ENCODE measurements at places on chromosomes 2 and 18.

DNA sequence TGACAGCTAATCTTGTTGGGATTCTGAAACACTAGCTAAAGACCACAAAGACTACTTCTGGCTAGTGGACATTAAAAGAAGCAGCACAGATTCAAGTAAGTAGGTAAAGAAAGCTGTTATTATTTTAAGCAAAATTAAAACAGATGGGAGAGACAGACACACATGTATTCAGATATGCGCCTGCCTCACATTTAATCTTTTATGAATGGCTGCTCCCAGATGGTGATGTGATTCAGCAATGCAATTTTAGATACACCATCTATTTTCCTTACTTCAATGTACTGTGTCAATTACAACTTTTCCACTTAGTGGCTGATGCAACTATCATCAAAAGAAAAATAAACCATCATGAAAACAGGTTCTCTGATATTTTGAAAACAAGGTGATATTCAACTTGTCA lies 133.0 kb upstream of the PGAP1 start:
- no peak for DNase-seq

GRCh38 chr18:79523206-79523735 lies 127.5 kb downstream of the NFATC1 start:
- DNase-seq, result no peak

DNA sequence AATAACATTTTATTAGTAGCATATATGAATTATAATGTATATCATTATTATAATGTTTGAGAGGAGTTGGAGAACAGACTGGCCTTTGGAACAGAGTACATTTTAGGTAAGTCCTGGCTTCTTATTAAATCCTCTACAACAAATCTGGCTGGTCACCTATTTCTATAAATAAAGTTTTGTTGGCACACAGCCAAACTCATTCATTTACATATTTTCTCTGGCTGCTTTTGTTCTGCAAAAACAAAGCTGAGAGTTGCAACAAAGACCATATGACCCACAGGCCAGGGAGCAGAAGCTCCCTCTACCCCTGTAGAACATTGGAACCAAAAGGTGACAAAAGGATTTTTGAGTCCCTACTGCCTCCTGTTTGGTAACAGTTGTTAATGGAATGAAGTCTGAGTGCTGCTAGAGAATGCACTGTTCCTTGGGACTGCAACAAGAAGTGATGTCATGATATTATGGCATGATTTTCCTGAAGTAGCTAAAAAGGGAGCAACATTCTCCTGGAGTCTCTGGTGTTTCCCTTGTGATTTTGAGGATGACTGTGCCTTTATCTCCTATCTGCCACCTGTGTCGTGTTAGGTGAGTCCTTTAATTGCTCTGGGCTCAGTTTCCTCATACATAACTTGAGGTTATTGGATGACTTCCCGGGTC lies 22.0 kb upstream of the SP9 start:
- DNase-seq, result no peak

DNA sequence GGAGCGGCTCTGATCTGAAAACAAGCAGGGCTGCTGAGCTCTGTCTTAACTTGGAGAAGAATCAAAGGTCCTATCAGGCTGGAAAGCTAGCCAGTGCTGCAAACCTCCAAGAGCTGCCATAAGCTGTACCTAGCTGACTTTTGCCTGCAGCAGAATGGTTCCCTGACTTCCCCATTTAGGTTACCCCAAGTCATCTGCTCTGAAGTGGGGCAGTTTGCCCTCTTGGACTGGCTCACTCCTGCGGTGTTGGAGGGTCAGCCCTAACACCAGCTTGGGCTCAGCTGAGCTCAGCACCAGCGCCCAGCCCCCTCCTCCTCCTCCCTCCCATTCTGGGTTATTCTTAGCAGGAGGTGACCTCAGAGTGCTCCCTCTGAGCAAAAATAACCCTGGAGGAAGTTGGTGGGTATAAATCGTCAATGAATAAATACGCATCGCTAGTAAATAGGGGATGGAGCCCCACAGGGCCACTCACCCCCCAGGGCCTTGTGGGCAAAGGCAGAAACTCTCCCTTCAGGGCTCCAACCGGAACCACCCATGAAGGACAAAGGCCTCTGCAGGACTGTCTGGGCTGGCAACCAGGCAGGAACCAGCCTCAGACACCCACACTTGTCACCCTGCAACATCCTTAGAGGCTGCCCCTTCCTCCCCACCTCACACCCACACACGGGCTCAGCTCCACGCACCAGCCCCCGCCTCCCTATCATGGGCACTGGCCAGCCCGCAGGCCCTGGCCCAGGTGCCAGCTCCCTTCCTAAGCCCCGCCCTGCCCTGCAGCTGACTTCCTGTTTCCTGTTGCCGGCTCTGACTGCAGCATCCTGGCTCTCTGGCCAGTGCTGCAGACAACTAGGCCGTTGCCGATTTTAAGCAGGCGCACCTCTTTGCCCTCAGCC lies 46.9 kb downstream of the DNMT3A start:
- DNase-seq, result no peak

GRCh38 chr2:97750017-97750416 lies 36.6 kb downstream of the ZAP70 start:
- DNase-seq, result no peak

- peak; percentile 54 for DNase-seq
These were observed 223.8 kb downstream of the FBXO15 start for GRCh38 chr18:73923866-73924265.

DNA sequence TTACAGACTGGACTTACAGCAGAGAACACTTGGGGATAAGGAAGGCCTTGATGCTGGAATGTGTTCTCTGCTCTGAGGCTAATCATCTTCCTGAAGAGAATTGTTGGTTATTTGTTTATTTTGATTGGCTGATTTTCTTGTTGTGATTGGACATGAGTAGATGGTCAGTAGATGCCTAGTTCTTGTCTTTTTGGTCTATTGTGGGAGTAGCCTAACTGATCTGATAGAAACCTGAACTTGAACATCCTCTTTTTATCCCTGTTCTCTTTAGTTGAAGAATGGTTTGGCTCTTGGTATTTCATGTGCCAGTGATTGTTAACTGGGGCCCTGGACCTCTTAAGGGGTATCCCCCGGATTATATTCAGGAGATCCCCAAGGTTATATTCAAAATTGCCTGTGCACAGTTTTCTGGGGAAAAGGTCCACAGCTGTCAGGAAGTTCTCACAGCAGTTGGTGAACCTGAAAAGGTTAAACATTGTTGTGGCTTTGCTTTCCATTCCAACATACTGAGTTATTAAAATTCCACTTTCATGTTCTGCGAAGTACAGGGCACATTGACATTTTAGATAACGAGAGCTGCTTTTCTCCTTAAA lies 13.6 kb downstream of the TWSG1 start:
- DNase-seq, result no peak

GRCh38 chr2:38875227-38875575 lies 533 bp downstream of the DHX57 start:
- DNase-seq, result no peak

DNA sequence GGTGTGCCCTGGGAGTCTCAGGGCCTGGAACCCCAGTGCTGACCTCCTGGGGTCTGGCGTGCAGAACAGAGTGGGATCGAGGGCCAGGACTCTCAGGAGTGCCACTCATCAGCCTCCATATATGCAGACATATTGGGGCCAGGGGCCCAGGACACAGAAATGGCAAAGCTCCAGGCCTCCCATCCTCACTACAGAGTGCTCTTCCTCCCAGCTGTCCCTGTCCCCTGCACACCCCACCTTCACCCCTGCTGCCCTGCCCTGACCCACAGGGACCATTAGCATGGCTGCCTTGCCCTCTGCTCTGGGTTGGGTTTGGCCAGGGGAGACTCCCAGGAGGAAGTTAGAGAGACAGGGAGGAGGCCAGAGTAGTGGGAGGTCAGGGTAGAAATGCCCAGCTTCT lies 2.8 kb downstream of the TEX51 start:
- no peak for DNase-seq

DNA sequence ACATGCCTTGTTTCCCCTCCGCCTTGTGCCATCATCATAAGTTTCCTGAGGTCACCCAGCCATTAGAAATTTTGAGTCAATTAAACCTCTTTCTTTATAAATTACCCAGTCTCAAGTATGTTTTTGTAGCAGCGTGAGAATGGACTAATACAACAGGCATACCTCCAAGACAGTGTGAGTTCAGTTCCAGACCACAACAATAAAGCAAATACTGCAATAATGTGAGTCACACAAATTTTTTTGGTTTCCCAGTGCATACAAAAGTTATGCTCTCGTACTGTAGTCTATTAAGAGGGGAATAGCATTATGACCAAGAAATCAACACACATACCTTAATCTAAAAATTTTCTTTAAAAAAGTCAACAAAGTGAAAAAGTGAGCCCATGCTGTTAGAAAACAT lies 217.2 kb downstream of the NR4A2 start:
- DNase-seq, result no peak

- no peak for DNase-seq
These were observed 469.3 kb upstream of the MEX3C start for GRCh38 chr18:51666763-51667191.

- DNase-seq, result no peak
These were observed 51.0 kb downstream of the CPO start for GRCh38 chr2:206990360-206990759.

- no peak for DNase-seq
These were observed 136.9 kb downstream of the SLC4A10 start for GRCh38 chr2:161761160-161761559.

DNA sequence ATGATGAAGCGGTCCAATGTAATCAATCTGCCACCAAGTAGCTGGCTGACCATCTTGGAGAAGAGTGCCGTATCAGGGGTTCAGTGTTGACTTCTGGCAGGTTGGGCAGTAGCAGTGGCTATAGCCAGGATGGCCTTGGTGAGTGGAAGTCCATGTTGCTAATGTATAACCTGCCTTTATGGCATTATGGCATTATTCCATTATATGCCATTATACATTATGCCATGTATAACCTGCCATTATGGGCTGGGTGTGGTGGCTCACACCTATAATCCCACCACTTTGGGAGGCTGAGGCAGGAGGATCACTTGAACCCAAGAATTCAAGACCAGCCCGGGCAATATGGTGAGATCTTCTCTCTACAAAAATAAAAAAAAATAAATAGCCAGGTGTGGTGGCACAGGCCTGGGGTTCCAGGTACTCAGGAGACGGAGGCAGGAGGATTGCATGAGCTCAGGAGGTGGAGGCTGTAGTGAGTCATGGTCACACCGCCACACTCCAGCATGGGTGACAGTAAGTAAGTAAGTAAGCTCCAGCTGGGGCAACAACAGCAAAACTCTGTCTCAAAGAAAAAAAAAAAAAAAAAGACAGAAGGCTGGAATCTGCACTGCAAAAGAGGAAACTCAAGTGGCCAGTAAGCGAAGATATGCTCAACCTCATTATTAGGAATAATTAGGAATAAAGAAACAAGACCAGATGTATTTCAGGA lies 24.4 kb upstream of the EMILIN2 start:
- no peak for DNase-seq

- no peak for DNase-seq
These were observed 232.9 kb downstream of the GULP1 start for GRCh38 chr2:188524519-188525113.

- DNase-seq, result no peak
These were observed 111.4 kb downstream of the DCDC2C start for GRCh38 chr2:3814706-3815245.

GRCh38 chr18:36181898-36182506 lies 5.3 kb upstream of the MOCOS start:
- no peak for DNase-seq

GRCh38 chr18:75211002-75211621 lies 515 bp downstream of the TSHZ1 start:
- no peak for DNase-seq

DNA sequence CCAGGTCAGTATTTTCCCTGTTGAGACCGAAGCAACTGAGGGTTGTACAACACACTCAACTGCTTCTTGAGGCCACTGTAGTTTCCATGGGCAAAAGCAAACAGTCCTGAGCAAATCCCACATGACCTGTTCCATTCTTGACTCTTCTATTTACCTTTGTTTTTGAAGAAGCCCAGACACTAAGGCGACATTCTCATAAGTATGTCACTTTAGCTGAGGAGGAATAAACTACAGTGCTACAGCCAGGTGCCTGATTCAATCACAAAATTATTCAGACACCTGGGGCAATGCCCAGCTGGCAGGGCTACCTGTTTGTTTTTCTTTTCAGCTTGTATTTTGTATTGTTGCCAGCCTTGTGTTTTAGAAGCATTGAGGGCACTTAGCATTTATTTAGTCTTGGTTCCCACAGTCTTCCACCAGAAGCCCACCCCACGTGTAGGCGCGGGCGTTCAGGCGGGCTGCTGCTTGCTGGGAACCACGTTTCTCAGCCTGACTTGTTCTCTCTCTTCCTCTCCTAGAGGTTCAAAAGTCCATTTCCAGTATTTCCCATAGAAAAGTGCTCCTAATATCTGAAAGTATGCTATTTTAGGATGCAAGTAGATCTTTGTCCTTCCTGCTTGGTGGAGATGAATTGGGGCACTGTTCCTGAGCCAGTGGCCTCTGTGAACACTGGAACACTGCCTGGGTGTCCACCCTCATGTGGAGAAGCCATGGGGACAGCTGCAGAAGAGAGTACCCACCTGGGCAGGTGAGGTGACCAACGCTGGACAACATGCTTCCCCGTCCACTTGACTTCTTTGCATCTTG lies 99.0 kb upstream of the COPS8 start:
- DNase-seq, result no peak

DNA sequence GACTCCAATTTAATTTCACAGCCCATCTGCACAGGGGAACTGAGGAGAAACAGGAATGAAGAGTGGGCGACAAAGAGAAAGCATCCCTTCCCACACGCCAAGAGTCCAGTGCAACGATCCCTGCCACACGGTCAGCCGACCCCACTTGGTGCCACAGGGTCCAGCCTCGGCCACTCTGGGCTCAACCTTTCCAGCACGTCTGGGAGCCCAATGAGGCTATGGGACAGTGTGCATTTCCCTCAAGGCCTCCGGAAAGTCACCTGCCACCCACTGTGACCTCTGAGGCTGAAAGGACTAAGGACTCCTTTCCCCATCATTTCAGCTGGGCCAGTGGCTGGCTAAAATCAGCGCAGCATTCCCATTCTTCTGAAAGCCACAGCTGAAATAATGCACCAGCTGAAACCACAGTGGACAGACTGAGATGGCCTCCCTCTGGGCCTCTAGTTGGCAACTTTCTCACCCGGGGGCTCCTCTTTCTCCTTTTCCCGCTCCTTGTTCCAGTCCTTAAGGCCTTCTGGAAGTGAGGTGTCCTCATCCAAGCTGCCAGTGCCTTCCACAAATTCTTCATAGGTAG lies 21.2 kb downstream of the TUBB6 start:
- no peak for DNase-seq

GRCh38 chr2:95234286-95234785 lies 27.0 kb downstream of the ZNF892 start:
- no peak for DNase-seq

- DNase-seq, result no peak
These were observed 199.4 kb downstream of the IRS1 start for GRCh38 chr2:226600184-226600583.

- DNase-seq, result no peak
These were observed 357.6 kb upstream of the KLHL29 start for GRCh38 chr2:23027396-23027795.

DNA sequence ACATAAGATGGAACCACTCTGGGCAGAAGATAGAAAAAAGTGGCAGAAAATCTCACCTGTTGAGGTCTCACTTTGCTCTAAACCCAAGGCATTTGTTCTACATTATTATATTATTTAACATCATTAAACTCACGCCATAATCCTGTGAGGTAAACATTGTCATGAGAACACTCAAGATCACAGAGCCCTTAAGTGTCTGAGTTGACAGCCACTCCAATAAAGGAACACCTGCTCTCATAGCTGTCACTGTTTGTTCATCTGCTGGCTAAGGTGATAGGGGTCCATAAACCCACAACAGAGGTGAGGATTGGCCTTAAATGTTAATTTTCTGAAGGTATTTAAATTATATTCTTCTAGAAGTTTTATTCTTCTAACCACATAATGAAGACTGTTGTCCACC lies 439.7 kb downstream of the RIT2 start:
- DNase-seq, result no peak
